Activated CD4-positive, alpha-beta T cell treated with anti-CD3 and anti-CD28 coated beads, Interleukin-2, Interleukin-6, amounts not matched to agents 100 ng/mL and 50 ng/mL, durations not matched to agents 16 hours and 8 hours (primary cell): ENCODE measurements at places on chromosomes 5 and 9.
A peak's percentile ranks its signal among the peaks of the same experiment; 100 is the strongest.

- no peak for DNase-seq
These were observed 29.2 kb upstream of the SYK start for GRCh38 chr9:90772386-90772785.

- no peak for DNase-seq
These were observed 61.5 kb downstream of the RAI14 start for GRCh38 chr5:34717426-34718327.

- DNase-seq: no peak
These were observed 35.1 kb downstream of the NNT start for GRCh38 chr5:43638107-43638506.

DNA sequence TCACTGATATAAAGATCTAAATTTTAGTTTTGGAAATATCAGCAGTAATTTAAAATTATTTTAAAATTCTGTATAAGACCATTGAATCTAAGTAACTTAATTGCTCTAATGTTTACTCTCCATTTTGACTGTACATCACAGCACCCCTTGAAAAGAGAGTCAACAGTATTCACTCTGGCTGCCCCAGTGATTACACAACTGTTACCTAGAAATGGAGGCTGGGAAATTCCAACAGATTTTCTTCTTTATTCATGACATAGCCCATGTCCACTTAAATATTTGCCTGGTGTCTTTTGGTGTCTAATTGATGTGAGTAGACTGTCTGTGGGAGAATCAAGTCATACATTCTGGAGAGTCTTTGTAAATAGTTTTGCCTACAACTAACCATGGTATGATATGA, 301.8 kb upstream of the CDH6 start:
- DNase-seq: no peak

GRCh38 chr9:104927912-104928740, at the start of gene ABCA1:
Gene ABCA1 (minus strand): TSS chr9:104928155. CDS start chr9:104903679, 24,476 bp downstream.
- peak; percentile 65 for DNase-seq
